ENCODE measurements at places on chromosomes 11 and 22.

DNA sequence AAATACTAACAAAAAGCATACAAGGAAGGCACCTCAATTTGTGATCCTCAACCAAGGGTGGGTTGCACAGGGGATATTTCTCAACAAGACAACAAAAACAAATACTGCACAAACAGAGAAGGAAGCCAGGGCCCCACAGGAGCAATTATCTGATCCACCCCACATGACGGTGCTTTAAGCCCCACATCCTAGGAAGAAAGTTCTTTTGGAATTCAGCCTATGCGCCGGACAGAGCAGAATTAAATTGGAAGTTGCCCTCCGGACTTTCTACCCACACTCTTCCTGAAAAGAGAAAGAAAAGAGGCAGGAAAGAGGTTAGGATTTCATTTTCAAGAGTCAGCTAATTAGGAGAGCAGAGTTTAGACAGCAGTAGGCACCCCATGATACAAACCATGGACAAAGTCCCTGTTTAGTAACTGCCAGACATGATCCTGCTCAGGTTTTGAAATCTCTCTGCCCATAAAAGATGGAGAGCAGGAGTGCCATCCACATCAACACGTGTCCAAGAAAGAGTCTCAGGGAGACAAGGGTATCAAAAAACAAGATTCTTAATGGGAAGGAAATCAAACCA is 40.6 kb downstream of the OSBP start:
- DNase-seq = no peak

DNA sequence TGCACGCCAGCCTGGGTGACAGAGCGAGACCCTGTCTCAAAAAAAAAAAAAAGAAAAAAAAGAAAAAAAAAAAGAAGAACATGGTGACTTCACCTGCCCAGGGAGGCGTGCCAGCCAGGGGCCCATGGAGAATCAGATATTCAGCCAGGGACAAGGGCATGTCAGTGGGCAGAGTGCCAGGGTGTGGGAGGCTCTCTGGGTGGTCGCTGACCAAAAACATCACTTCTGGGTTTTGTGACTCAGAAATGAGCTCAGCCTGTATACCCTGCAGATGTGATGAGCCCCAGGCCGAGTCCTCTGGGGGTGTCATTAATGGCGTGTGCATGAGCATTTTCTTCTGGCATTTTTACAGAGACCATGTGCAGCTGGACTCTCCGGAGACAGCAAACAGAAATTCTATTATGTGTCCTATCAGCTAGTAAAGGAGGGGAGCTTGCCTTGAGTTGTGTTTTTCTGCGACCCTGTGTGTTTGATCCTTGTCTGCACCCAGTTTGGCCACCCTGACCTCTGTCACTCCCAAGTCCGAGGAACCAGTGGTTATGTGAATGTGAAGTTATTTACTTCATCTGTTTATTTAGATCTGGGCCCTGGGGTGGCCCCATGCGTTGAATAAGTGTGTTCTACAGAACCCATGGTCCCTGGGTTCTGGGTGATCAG is 53.6 kb downstream of the BCR start:
- peak; percentile 57 for DNase-seq

- DNase-seq = no peak
These were observed 802.0 kb downstream of the KCNA4 start for GRCh38 chr11:29214833-29215232.

DNA sequence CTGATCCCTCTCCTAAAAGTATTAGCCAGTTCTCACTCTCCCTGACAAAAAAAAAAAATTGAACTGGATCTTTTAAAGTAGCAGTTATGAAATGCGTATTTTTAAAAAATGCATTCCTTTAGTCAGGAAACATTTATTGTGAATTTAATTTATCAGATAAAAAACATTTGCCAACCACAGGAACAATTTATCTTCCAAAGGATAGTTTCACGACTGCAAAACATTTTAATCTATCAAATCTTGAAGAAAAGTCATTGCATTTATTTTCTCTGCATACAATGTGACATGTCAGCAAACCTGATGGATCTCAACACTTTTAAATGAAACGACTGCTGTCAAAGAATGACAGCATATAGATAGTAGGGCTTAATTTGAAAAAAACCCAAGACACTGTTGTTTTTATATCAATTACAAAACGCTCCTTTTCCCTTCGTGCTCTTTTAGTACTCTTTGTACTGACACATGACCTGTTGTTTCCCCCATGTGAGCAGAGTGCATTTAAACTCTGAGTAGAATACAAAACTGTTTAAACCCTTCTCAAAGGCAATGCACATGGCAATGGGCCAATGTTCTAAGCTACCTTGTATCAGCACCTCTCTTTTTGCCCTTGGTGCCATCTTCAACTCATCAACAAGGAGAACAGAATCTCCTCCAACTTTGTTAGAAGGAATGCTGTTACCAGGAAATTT is 107.0 kb downstream of the ATG16L2 start:
- no peak for DNase-seq

DNA sequence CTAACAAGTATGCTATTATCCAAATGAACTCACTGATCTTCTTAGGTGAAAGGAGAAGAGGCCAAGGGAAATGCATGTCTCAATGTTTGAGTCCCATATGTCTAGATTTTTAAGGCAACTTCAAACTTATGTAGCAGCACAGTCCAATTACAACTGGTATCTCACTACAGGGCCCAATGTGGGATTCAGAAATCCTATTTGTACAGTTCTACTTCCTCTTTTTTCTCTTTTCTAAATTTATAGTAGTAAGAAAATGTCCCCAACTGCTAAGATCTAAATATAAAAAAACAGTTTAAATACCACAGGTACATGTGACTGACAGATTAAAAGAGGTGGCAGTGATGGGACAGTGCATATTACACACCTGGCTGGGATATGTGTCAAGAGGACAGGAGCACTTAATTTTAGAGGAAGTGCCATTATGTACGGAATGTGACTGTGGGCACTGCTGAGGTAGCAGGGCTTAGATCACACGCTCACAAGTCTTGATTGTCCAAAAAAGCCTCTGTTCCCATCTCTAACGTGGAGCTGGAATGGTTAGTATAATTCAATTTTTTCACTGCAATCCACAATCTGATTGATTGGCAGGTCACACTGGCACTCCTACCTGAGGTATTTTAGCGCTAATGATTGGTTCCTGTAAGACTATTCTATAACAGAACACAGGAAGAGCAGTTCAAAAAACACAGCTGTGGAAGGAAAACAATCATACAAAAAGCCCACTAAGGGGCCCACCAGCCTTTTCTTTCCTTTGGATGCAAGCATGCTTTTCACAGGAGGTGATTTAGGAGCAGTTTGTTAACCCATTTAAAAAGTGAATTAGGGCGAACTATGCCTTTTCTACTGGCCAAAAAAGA is 34.6 kb downstream of the APOL5 start:
- no peak for DNase-seq
